HuH-7 (cell line): ENCODE measurements at places on chromosomes 7 and 10.

DNA sequence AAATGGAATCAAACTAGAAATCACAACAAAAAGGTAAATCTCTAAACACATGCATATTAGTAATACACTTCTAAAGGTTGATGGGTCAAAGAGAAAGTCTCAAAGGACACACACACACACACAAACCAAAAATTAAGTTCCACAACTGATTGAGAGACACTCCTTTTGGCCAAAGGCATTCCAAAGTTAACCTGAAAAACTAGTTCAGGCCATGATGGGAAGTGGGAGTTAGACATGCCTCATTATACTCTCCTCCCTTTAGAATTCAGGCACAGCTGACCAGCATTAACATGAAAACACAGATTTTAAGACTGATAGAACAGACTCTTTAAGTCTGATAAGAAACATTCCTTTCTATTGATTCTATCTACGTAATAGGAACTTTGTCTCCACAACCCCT, 332.4 kb upstream of the IGFBP3 start:
- DNase-seq = no peak

DNA sequence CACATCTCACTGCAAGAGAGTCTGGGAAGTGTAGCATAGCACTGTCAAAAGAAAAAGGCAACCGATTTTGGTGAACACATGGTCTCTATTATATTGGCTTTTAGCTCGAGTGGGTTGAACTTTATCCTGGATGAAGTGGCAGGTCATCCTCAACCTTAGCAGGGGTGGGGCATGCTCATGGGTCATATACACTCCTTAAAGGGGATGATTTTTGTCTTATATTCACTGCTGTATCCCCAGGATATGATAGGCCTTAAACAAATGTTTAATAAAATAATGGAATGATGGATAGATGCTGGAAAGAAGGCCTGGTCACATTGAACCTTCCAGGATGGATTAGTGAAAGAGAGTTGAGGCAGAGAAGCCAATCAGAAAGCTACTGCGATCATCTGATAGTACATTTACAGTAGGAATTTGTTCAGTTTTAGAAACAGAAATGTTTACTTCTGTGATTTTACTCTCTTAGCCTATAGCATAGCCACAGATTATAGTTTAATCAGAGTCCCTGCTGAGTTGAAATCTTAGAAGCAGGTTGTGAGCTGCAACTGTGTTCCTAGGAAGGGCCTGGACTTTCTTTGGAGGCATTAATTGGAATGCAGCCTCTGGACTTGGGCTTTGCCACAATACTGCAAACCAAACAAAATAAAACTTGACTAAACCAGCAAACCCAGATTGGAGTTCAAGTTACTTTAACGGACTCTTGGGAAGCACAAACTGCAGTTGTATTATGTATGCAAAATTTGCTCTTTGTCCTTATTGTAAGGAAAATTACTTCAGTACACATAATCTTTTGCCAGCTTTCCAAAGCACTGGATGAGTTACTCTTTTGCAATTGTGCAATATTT, 138.3 kb downstream of the BMPER start:
- DNase-seq = no peak

GRCh38 chr7:1368682-1369571, 90.3 kb downstream of the MICALL2 start:
- no peak for DNase-seq

GRCh38 chr7:15821484-15822427, 135.3 kb upstream of the MEOX2 start:
- no peak for DNase-seq

DNA sequence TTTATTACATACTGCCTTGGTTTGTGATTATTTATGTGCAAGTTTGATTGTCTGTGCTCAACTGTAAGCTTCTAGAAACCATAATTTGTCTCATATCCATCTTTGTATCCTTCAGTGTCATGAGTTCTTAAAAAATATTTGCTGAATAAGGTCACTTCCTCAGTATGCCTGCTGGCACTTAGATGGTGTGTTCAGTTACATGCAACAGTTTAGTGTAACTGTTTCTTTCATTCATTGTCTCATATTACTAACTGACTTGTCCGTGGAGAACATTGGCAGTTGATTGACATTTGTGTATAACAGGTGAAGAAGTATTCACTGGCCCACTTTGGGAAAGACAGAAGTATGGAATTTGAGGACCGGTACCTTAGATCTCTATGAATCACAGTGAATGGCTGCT, 236.9 kb downstream of the PRKG1 start:
- DNase-seq = no peak
